Dorsolateral prefrontal cortex (tissue), 122 donors: ENCODE measurements at places on chromosomes 5 and 9.

DNA sequence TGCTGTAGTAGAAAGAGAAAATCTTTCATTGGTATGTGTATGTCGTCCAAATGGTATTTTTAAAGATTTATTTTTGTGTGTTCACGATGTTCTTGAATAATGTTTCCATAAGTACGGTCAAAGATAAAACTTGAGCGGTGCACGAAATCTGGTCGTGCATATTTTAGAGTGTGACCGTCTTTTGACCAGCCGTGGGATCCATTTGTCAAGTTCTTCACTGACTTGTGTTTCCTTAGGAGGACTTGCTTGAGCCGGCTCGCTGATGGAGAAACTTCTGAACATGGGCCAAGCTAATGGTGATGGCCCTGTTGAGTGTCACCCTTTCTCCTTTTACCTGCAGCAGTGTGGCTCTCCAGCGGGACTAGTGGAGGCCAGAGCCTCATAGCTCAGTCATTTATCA is 11.1 kb upstream of the STC2 start:
- no peak for DNase-seq

- no peak for DNase-seq
Measured at GRCh38 chr9:103215197-103215596, 220.1 kb downstream of the CYLC2 start.

GRCh38 chr5:157842185-157842584 is 16.8 kb downstream of the CLINT1 start:
- no peak for DNase-seq

DNA sequence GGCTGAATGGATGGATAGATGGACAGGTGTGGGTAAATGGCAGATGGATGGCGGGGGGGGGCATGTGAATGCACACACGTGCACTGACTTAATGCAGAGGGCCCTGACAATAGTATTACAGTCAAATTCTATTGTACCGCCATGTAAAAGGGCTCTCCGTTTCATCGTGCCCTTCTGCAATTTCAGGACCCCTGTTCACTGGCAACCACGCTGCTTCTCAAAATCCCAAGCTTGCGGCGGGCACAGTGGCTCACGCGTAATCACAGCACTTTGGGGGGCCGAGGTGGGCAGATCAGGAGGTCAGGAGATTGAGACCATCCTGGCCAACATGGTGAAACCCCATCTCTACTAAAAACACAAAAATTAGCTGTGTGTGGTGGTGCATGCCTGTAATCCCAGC is 211.4 kb downstream of the BNC2 start:
- DNase-seq = no peak

DNA sequence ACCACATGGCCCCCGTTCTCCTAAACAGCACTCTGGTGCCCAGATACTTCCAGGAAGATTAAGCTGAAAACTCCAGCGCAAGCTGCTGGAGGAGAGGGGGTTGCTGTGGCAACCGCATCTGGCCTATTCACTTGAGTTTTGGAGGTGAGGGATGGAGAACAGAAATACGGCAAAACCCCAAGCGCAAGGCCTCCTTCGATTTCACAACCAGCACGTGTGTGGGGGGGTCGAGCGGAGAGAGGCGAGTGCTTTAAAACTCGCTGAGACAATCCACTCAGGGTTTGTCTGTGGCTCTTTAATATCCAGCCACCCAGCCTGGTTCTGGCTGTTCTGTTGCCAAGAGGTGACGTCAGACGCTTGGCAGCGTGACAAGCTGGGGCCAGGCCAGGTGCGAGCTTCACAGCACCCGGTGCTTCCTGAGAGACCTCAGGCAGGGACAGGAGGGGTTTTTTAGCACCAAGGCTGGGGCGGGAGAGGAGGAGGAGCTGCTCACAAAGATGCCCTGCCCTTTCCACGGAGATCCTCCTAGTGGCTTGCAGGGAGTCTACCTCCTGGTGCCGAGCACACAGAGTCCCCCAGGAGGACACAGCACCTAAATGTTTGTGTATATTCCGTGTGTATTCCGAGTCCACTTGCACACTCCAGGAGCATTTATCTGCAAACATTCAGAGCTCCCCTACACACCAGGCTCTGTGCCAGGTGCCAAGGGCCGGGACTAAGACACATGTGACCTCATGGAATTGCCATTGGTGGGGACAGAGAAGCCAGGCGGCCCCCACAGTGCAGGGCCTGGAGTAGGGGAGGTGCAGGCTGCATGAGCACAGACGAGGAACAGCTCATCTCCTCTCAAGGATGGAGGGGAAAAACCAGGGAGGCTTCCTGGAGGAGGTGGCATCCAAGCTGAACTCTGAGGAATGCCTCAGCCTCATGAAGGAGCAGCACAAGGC is 194.6 kb downstream of the OLFM1 start:
- peak; percentile 74 for DNase-seq

DNA sequence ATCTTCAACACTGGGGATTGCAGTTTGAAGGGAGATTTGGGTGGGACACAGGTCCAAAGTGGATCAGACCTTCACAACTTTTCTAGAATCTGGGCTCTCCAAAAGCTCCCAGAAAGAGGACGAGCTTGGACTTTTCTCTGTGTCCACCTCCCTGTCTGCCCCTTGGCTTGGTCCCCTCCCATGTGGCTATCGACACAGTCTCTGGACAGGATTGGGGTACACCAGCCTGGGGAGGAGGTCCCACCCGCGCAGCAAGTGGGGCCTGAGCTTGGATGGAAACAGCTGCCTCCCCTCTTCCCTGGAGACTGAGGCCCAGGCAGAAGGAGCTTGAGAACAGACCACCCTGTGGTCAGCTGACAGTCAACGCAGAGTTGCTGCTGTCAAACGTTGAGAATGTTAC is 84.6 kb upstream of the FCN1 start:
- no peak for DNase-seq

DNA sequence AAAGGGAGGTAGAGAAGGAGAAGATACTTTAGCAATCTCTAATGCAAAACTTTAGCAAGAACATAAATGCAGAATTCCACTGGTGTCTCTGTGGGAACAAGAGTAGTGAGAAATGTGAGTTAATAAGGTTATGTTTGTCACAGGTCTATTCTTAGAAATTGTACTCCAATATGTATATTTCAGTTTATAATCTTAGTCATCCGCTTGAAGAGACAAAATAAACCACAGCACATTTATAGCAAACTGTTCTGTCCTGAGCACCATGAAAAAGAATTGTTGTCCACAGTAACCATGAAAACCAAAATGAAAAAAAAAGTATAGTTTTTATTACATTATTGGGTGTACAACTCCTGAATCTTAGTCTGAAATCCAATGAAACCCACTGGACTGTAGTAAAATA is 93.6 kb upstream of the TSLP start:
- no peak for DNase-seq

DNA sequence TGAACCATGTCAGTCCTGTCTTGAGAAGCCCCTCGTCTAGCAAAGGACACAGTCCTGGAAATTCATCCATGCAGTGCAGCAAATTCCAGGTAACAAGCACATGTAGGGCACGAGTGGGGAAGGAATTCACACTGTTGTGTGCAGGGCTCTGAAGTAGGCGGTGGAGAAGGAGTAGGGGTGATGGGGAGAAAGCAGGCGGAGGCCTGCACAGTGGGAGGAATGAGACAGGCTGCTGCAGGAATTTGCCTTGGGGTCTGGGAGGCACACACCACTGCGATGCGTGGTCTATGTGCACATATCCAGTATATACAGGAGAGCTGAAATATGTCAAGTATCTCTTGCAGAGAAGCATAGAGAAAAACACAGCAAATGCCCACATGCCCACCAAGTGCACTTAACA is 249.2 kb upstream of the IRX2 start:
- DNase-seq = no peak

DNA sequence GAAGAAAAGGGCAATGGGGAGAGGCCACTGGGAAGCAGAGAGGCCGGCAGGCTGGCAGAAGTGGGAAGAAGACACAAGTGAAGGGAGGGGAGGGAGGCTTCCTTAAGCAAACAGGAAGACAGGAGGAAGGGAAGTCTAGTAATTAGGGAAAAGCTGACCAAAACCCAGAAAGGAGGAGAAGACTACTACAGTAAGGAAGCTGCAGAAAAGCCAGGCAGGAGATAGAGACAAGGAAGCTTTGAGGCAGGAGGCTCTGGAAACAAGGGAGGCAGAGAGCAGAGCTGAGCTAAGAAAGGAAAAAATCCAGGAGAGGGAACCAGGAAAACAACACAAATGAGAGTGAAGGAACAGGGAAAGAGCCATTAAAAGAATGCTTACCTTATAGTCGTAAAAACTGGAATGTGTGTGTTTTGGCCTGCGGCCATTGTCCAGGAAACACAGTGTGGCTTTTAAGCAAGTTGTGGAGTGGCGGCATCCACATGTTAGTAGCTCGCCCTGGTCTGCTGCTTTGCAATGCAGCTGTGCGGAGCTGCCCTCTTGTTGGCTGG is 317.1 kb upstream of the CLINT1 start:
- no peak for DNase-seq

DNA sequence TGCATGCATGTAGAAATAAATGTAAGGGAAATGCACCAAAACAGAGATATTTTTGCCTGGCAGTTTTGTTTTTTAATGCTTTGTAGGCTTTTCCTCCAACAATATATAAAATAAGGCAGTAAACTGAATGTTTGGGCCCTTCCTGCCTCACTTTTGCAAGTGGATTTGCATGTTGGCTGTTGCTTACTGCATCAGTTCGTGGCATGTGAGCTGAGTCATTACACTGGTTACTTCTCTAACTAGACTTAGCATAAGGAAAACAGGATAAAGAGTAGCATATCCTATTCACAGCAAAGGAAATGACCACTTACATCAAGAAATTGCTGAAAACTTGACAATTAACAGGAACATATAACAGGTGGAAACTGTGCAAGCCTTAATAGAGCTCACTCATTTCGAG is 113.4 kb downstream of the TLE1 start:
- DNase-seq = no peak

DNA sequence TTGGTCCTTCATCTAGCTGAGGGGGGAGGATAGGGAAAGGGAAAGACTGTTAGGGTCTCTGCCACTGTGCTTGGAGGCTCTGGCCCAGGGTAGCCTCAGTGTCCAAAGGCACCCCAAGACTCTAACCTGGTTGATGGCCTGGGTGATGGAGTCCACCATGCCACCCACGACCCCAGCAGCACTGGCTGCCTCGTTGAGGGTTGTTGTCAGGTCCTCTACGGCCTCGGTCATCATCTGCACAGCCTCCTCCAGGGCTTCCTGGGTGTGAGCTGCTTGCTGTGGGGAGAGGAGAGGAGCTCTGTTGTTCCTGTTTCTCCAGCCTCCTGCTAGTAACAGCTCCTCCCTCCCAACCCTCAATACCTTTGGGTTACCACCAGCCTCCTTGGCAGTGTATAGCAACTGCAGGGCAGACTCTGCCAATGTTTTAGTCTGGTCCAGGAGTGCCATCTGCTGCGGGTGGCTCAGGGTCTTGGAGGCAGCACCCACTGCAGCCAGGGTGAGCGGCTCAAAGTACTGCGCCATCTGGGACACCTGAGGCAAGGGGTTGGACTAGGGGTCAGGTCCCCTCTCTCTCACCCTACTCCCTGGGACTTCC is 16.2 kb upstream of the TPM2 start:
- DNase-seq = no peak

DNA sequence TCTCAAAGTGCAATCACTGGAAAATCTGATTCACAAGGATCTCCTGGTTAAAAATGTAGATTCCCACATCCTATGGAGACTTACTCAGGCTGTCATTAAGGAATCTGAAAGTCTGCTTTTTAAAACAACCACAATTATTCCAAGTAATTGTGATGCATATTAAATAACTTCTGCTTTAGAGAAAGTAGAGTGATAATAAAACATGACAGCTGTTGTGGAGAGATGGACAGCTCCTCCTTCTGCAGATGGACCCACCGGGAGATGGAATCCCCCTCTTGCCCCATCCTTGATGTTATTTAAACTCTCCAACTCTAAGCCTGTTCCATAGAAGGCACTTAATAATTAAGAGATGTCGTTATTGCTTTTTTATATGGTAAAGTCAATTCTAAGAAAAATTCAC is 802.2 kb downstream of the CDH12 start:
- DNase-seq = no peak

DNA sequence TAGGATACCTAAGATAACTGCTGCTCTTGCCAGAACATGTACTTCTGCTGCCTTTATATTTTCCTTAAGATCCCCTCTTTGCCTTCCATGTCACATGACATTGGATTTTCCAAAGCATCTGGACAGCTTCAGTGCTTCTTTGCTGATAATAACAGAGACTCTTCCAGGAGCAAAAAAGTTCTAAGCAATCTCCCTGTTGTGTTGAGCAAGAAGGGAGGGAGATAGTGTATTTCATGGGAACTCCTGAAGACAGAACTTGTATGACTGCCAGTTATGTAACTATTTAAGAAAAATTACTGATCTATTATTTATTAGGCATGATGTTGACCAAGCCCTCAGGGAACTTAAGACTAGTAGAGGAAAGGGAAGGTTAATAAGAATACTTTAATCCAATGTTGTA is 454.7 kb downstream of the SPATA31D1 start:
- DNase-seq = no peak

- DNase-seq = no peak
Measured at GRCh38 chr9:73370053-73370452, 218.4 kb downstream of the ANXA1 start.

DNA sequence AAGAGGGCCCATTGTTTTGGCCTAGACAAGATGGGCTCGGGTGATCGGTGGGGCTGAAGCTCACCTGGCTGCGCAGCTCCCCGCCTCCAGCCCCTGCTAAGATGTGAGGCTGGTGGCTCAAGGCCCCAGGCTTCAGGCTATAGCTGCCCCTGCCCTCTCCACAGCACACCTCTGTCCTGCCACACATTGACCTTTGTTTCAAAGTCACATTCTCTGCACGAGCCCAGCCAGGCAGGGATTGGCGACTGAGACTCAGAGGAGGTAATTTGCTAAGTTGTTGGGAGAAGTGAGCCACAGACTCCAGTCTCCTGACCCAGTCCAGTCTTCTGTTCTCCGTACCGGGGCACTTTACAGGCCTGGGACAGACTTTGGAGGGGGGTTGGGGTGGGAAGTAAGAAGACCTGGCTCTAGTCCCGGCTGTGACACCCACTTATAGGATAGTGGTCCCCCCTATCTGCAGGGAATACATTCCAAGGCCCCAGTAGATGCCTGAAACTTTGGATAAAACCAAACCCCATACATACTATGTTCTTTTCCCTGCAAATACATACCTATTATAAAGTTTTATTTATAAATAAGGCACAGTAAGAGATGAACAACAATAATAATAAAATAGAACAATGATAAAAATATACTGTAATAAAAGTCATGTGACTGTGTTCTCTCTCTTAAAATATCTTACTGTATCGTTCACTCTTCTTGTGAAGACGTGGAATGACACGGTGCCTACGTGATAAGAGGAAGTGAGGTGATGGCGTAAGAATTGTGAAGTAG is 13.3 kb downstream of the PDGFRB start:
- no peak for DNase-seq

- peak; percentile 26 for DNase-seq
Measured at GRCh38 chr9:76691517-76692313, 72.5 kb upstream of the PCA3 start.

GRCh38 chr9:84173961-84174360 is 166.6 kb downstream of the SLC28A3 start:
- DNase-seq = no peak

- DNase-seq = no peak
Measured at GRCh38 chr5:37989884-37990283, 150.0 kb upstream of the GDNF start.
